ENCODE measurements at places on chromosomes 5 and 9. TPM values are rescaled to one million over a fixed set of nuclear protein-coding genes. Genes with fewer than 3 reads are reported as not detected.
A peak's percentile ranks its signal among the peaks of the same experiment; 100 is the strongest.

DNA sequence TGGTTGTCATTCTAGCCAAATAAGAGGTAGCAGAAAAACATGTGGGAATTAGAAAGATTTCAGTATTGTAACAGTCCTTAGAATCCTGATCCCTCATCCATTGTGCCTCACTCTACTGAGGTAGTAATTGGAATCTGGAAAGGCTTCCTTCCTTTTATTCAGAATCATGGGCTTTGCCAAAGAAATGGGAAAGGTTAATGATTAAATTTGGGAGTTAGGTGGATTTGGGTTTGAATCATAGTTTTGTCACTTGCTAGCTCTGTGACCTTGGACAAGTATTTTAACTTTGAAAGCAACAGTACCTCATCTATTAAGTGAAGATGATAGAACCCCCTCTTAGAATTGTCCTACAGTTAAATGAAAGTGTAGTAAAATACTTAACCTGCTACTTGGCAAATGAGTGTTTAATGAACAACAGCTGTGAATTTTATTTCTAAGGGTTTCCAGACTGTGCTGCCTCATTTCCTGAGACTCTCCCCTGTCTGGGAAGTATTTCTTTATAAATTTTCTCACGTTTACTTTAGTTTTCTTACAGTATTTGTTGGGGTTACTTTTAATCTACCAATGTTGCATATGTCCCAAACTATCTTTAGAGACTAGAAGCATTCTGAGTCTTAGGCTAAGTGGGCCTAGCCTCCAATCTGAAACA lies 11.7 kb downstream of the SPDL1 start:
- DNase-seq, result no peak
- H3K4me3 ChIP-seq, result no peak overlapping the region
- H3K36me3 ChIP-seq, result peaks cover 44% of the 10 kb centered on the region
- no peaks in the 10 kb centered on the region for H3K27me3 ChIP-seq
- no peaks in the 10 kb centered on the region for H3K4me1 ChIP-seq
- no peak overlapping the region for H3K27ac ChIP-seq

GRCh38 chr9:124251605-124252378 lies 6.0 kb upstream of the NEK6 start:
- H3K4me1 ChIP-seq, result peaks cover 17% of the 10 kb centered on the region
- DNase-seq, result no peak
- no peak overlapping the region for H3K27ac ChIP-seq
- peaks cover 10% of the 10 kb centered on the region for H3K27me3 ChIP-seq
- H3K4me3 ChIP-seq, result no peak overlapping the region
- no peaks in the 10 kb centered on the region for H3K36me3 ChIP-seq

DNA sequence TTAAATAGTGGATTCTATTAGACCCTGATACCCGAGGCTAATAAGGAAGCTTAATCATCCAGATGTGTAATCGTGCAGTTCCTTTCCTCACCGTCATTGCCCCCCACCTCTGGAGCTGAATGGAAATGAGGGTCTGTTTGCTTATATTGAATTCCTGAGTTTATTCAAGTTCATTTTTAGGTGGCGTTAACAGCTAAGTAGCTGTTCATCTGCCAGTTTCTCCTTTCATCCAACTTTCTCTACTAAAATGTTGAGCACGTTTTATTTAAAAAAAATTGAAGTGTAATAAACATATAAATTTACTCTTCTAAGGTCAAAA lies 291.0 kb downstream of the DOCK8 start:
- H3K4me1 ChIP-seq, result peaks cover 6% of the 10 kb centered on the region
- H3K27me3 ChIP-seq, result peaks cover 24% of the 10 kb centered on the region
- no peak for DNase-seq
- no peaks in the 10 kb centered on the region for H3K36me3 ChIP-seq
- H3K4me3 ChIP-seq, result peak overlapping the region; percentile 54
- H3K27ac ChIP-seq, result no peak overlapping the region

- no peaks in the 10 kb centered on the region for H3K4me1 ChIP-seq
- no peaks in the 10 kb centered on the region for H3K36me3 ChIP-seq
- H3K4me3 ChIP-seq, result no peak overlapping the region
Measured at GRCh38 chr5:130141659-130142320, 237.5 kb downstream of the CHSY3 start.

GRCh38 chr9:131487001-131487400 lies 15.7 kb upstream of the POMT1 start:
- H3K27me3 ChIP-seq, result no peaks in the 10 kb centered on the region
- peaks cover 45% of the 10 kb centered on the region for H3K36me3 ChIP-seq
- no peak overlapping the region for H3K27ac ChIP-seq
- no peak overlapping the region for H3K4me3 ChIP-seq

- no peaks in the 10 kb centered on the region for H3K27me3 ChIP-seq
- no peak overlapping the region for H3K27ac ChIP-seq
- peaks cover 24% of the 10 kb centered on the region for H3K4me1 ChIP-seq
- H3K4me3 ChIP-seq, result no peak overlapping the region
- peaks cover 38% of the 10 kb centered on the region for H3K36me3 ChIP-seq
Measured at GRCh38 chr5:177511181-177511580, 1.6 kb upstream of the DOK3 start.

- DNase-seq, result no peak
- no peaks in the 10 kb centered on the region for H3K4me1 ChIP-seq
- H3K36me3 ChIP-seq, result no peaks in the 10 kb centered on the region
- no peak overlapping the region for H3K4me3 ChIP-seq
- peaks cover 2% of the 10 kb centered on the region for H3K27me3 ChIP-seq
Measured at GRCh38 chr9:115794921-115795475, 358.6 kb upstream of the PAPPA start.

DNA sequence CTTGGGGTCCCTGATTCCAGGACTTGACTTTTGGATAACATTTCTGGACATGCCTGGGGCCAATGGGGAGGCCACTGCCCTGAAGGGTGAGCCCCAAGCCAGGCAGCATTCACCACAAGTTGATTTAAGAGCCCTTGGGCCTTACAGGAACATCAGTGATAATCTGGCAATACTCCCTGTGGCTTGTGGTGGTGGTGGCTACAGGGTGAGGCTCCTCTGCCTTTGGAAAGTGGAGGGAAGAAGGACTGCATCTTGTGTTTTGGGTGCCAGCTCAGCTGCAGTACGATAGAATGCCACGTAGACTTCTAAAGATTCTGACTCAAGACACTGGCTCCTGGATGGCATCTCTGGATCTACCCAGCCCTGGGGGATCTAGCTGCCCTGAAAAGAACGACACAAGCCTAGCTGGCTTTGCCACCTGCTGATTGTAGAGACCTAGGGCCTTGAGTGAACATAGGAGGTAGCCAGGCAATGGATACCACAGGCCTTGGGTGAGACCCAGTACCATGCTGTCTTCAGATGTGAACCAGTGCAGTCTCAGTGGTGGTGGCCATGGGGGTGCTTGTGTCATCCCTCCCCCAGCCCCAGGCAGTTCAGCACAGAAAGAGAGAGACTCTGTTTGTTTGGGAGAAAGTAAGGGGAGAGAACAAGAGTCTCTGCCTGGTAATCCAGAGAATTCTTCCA lies 79.0 kb upstream of the DAP start:
- no peak overlapping the region for H3K4me3 ChIP-seq
- no peaks in the 10 kb centered on the region for H3K27me3 ChIP-seq
- no peaks in the 10 kb centered on the region for H3K36me3 ChIP-seq
- DNase-seq, result no peak

TMEFF1 gene
- not detected for total RNA-seq

OLFML2A gene
- total RNA-seq, result not detected

THBS4 gene
- 0.47 TPM for total RNA-seq

SEMA5A gene
- total RNA-seq, result 0.14 TPM

SPINK13 gene
- not detected for total RNA-seq

All from activated naive CD8-positive, alpha-beta T cell treated with anti-CD3 and anti-CD28 coated beads, Interleukin-2, amount 10 ng/mL, durations not matched to agents 7 days and 5 days (primary cell).